ENCODE measurements at places on chromosomes 7 and 10.

DNA sequence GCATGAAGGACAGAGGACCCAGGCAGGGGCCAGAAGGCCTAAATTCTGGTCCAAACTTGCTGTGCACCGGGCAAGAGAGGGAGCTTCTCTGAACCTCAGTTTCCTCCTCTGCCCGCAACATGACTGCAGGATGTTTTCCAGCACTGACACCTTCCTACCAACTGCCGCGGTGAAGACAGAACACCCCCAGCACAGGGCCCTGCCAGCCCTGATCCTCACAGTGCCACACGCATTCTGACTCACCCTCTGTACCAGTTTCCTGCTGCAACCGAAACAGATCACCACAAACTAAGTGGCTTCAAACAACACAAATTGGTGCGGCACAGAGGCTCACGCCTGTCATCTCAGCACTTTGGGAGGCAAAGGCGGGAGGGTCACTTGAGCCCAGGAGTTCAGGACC, 18.1 kb downstream of the MAD1L1 start:
- no peak for DNase-seq

DNA sequence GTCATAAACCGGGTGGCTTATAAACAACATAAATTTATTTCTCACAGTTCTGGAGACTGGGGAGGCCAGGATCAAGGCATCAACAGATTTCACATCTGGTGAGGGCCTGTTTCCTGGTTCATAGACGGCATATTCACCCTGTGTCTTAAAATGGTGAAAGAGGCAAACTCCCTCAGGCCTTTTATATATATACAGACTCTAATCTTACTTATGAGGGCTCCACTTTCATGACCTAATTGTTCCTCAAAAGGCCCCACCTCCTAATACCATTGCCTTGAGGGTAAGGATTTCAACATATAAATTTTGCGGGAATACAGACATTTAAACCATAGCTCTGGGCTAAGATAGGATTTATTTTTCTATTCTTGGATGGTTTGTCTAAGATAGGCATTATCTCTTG, 187.2 kb downstream of the PPP1R3A start:
- no peak for DNase-seq

DNA sequence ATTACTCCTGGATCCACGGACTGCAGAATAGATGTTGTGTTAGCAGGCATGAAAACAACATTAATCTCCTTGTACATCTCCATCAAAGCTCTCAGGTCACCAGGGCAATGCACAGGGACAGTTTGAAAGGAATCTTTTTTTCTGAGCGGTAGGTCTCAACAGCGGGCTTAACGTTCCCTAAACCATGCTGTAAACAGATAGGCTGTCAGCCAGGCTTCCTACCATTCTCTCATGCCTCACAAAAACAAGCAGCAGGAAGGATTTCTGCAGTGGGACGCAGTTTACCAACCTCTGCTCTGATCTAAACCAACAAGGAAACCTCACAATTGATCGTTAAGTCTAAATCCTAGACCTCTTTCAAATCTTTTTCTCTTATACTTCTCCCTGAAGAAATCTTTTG, 50.8 kb downstream of the CNOT4 start:
- DNase-seq: no peak

- DNase-seq: no peak
Observed at GRCh38 chr10:92506336-92506735, 67.6 kb downstream of the IDE start.

DNA sequence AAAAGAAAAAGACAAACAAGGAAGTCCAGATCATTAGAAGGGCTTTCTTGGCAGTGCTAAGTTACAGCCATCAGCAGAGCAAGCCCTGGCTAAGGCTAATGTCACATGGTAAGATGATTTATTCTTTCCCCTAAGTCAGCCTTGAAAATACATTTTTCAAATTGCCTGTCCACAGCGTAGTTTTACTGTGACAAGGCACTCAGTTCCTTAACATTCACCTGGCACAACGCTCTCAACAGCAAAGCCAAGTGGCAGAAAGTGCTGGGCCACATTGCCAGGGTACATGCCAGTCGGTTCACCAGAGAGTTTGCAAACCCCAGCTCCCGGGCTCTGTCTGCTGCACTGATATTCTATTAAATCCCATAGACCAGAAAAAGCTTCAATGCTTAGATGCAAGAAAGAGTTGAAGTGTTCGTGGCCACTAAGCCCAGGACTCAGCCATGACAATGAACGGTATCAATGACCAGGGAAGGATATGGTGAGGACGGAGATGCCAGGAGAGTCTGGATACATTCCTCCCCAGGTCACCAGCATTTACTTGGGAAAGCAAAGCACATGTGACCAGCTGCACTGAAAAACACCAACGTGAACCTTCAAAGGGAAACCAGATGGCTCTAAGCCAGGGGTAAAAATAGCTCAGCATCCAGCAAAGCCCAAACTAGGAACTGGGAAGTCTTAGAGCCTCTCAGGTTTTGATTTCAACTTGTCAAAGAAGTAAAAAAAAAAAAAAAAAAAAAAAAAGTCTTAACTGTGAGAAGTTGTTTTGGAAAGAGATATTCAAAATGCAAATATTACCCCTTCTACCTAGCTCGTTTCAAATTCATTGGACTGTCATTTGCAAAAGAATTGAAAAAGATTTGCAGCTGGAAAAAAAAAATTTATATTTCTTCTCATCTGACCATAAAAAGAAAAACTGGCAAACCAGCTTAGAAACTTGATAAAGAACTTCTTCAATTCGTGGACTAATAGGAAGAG, 23.9 kb upstream of the MPP7 start:
- no peak for DNase-seq

DNA sequence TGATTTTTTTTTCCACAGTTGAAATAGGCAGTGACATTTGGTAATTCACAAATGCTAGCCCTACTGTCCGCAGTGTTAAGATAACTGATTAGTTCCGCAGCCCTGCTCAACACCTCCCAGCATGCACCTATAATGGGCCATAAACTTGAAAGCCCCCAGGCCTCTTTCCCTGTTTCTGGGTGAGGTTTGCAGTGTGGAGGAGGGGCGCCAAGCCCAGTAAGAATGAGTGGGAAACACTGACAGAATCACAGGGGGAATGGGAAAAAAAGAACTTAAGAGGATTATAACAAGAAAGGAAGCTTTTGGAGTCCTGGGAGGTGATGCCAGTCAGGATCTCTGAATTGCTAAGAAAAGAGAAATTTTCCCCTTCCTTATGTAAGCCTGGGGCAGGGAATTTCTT, 39.6 kb upstream of the SP8 start:
- no peak for DNase-seq

GRCh38 chr7:39855325-39855674, 94.8 kb upstream of the CDK13 start:
- no peak for DNase-seq

DNA sequence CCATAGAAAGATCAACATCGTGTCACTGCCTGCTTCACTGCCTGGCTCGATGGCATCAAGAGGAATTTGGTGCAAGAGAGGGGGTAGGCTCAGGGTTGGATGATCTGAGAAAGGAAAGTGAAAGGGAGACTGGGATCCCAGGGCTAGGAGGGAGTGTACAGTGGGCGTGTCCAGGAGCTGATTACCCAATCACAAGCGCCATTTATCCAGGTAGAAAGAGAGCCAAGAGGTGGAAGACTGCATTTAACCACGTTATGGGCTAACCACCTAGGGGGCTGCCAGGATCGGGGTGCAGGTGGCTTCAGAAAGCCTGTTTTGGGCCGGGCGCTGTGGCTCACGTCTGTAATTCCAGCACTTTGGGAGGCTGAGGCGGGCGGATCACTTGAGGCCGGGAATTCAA, 10.3 kb downstream of the PODXL start:
- DNase-seq: no peak

- DNase-seq: no peak
Observed at GRCh38 chr7:122067077-122067476, 77.0 kb downstream of the AASS start.

- DNase-seq: peak; percentile 20
Observed at GRCh38 chr10:99711129-99711719, 20.7 kb downstream of the COX15 start.

GRCh38 chr10:52488606-52489485, 174.8 kb downstream of the DKK1 start:
- DNase-seq: no peak

DNA sequence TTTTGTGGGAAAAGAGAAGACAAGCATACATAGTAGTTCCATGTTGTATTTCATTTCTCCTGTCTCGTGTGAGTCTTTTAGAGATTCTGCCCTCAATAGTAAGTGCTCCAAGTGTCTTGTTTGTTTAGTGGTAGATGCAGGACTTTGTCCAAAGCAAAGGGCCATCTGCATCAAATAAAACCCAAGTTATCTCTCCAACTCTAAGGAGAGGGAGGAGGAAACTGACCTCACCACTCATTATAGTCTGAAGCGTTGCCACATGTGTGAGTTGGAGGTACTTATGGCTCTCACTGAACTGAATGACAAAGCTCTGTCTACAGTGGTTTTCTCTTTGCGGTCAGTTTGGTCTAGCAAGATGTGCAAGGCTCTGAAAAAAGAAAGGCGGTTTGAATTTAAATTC, 272.6 kb downstream of the DOCK4 start:
- DNase-seq: no peak

- DNase-seq: no peak
Observed at GRCh38 chr7:9120331-9120730, 686.9 kb downstream of the NXPH1 start.

GRCh38 chr10:123399276-123399839, 245.2 kb downstream of the BUB3 start:
- DNase-seq: no peak

GRCh38 chr10:71819985-71820384, 31.1 kb downstream of the PSAP start:
- DNase-seq: no peak

DNA sequence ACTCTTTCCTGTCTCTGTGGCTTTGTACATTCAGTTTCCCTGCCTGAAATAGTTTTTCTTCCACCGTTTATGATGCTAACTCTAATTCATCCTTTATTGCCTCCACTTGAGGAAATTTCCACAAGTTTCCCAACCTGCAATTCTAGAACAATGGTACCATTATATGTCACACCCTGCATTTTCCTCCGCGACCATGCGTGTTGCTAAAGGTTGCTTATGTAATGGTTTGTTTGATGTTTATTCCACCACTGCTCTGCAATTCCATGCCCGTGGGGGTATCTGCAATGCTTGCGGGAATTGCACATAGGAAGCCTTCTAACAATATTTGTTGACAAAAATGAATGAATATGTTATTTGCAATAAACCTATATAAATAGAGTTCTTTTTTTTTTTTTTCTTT, 69.5 kb upstream of the ST8SIA6 start:
- no peak for DNase-seq

DNA sequence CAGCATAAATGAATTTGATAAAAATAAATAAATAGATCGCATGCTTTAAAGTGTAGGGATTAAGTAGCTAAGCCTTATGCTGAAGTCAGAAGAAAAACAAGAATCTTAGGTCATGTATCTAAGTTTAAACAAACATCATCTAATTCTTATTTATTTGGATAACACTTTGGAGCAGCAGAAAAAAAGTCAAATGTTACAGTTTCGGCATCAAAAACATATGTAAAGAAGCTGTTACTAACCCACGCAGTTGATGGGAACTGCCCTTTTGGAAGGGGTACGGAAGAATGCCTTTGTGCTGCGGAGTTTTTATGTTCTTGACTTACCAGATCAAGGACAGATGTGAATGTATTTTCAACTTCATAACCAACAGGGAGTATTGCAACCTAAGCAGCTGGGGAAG, 37.3 kb upstream of the HABP2 start:
- no peak for DNase-seq

DNA sequence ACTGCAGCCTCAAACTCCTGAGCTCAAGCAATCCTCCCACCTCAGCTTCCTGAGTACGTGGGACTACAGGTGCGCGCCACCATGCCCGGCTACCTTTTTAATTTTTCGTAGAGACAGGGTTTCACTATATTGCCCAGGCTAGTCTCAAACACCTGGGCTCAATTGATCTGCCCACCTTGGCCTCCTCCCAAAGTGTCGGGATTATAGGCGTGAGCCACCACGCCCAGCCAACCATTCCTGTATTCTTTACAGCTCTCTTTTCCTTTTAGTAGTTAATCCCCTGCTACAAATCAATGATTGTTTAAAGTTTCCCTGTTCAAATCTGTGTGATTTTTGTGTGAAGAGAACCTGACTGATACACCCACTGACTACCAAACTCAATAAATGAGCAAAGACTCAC, 75.4 kb upstream of the SVIL start:
- DNase-seq: no peak

- DNase-seq: no peak
Observed at GRCh38 chr10:94489976-94490788, 55.4 kb upstream of the HELLS start.

DNA sequence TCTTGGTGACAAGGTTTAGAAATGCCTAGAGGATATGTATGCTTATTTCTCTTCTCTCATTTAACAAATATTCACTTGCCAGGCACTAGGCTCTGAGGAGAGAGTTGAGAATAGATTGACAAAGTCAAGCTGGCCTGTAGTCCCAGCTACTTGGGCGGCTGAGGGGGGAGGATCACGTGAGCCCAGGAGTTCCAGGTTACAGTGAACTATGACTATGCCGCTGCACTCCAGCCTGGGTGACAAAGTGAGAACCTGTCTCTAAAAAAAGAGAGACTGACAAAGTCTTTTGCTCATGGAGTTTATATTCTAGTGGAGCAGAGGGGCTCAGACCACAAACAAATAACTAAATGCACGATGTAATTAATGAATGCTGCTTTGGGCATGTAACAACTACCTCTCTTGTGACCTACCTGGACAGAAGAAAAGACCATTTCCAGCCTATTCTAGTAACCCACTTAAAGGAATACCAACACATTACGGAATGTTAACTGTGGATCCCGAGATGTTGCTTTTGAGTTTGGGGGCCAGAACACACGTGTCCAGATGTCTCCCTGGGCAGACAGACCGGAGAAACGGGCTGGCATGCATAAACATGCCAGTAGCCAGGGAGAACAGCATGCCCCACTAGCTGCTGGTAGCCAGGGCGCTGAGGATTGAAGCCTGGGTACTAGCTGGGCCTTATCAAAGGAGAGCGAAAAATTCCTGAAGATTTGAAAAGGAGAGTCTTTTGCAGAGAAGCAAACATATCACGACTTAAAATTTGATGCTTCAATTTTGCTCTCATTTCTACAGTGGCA, 2.6 kb upstream of the BMPR1A start:
- no peak for DNase-seq

GRCh38 chr10:97904018-97904381, 54.4 kb downstream of the GOLGA7B start:
- DNase-seq: no peak

DNA sequence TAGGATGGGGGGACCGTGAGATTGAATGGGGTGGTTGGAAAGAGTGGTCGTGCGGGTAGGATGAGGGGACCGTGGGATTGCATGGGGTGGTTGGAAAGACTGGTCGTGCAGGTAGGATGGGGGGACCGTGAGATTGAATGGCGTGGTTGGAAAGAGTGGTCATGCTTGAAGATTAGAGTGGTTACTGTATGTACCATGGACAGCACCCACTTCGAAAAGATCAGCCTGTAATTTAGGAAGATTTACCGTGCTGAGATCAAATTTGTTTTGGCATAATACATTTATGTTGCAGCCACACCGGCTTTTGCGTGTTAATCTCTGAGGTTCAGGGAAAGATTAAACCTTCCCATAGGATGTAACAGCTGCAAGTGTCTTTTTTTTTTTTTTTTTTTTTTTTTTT, 495.2 kb upstream of the ADARB2 start:
- no peak for DNase-seq
